ENCODE measurements at places on chromosomes 1 and 21. TPM values are rescaled to one million over a fixed set of nuclear protein-coding genes. Genes with fewer than 3 reads are reported as not detected.

GRCh38 chr1:205091043-205091740 lies 6.9 kb upstream of the TMEM81 start:
- DNase-seq: no peak

GRCh38 chr1:44284184-44284583 lies 70.9 kb downstream of the ERI3 start:
- no peak for DNase-seq

DNA sequence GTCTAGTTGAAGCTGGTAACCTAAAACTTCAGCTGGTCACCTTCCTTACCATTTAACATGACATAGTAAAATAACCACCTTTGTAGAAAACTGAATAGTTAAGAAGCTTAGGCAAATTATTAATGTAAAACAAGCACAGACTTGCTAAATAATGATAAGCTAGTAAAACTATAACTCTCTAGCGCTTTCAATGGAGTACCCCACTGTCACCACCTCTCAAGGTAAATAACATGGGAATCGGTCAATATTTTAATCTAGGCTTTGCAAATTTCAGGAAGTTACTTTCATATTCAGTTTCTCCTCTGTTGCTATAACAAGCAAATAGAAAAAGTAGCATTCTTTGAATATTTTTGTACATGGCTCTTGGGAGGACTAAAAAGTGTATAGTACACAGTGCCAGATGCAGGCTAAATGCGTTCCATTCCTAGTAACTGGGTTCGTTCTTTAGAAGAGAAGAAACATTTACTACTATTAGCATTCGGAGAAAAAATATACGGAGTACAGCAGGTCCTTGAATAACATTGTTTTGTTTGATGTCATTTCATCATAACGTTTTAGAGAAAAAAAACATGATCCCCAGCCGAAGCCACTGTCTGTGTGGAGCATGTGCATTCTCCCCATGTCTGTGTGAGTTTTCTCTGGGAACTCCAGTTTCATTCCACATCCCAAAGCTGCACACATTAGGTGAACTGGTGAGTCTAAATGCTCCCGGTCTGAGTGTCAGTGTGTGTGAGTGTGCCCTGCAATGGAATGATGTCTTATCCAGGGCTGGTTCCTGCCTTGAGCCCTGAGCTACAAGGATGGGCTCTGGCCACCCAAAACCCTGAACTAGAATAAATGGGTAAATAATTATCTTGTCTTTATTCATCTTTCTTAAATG lies 52.5 kb downstream of the EPRS1 start:
- DNase-seq: no peak

- DNase-seq: no peak
Measured at GRCh38 chr21:32887026-32887425, 115.5 kb upstream of the PAXBP1 start.

GRCh38 chr1:116739371-116740012 lies 14.7 kb upstream of the CD2 start:
- DNase-seq: no peak

DNA sequence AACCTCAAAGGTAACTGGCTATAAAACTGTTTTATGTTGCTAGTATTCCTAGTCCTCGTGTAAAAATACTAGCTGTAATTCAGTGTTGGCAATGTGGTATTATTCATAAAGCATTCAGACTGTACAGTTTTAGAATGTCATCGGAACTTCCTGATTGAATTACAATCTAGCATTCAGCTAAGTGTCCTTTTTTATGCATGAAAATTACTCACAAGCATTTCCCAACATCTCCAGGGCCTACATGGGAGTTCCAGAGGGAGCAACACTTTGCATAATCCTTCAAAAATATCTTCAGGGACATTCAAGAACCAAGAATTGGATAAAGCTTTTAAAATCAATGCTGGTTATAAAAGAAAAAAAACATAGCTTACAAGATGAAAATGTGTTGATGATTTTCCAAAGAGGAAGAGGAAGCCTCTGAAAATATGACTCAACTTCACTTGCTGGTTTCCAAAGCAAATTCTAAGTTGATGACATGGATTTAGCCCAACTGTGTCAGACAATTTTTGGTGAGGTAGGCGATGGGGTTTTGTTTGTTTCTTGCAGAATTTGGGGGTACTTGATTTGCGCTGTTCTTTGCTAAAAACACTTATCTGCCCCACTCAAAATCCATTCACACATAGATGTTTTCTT lies 137.8 kb downstream of the SLC44A5 start:
- DNase-seq: no peak

Gene GOLT1A
- polyA plus RNA-seq: 4.7 TPM

- DNase-seq: no peak
Measured at GRCh38 chr1:45089711-45090110, 77.7 kb downstream of the UROD start.

- no peak for DNase-seq
Measured at GRCh38 chr1:93095804-93096585, 16.9 kb downstream of the MTF2 start.

Gene ADORA1
- polyA plus RNA-seq: 6.8 TPM

Gene ALDH9A1
- 127 TPM for polyA plus RNA-seq

DNA sequence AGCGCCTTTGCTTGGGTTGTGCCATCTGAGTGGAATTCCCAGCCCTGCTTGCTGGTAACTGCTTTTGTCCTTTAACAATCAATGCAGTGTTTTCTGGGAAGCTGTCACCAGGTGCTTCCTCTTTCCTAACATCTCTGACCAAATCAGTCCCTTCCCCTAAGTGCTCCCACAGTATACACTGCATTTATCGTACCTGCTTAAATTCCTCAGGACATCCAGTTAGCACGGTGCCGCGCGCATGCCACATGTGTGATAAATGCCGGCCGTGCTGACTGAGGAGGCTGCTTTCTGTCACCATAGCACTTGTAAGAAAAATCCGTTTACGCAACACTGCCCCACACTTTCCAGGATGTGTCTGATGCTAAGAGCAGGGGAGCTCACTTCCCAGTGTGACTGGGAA lies 115.4 kb downstream of the BCAR3 start:
- no peak for DNase-seq

DNA sequence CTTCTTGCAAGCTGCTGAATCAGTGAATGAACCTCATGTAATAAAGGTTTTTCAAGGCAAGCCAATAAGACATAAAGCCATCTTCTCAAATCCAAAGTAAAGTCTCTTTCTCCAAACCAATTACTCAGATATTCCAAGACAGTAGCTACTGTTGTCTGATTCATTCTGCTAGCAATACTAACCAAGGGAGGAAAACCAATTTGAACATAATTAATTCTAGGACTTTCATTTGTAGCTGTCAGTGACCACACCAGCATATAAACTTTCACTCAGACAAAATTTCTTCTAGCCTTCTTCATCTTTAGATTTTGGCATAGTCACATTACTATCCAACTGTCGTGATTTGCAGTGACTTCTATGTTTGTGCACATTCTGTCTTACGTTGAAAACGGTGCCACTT lies 10.5 kb upstream of the INTS3 start:
- DNase-seq: no peak

Gene OR2T11
- polyA plus RNA-seq: not detected

- no peak for DNase-seq
Measured at GRCh38 chr21:14523234-14523633, 22.9 kb downstream of the SAMSN1 start.

- no peak for DNase-seq
Measured at GRCh38 chr1:25090707-25091422, 141.4 kb downstream of the SYF2 start.

Gene KDF1
- 11.1 TPM for polyA plus RNA-seq

DNA sequence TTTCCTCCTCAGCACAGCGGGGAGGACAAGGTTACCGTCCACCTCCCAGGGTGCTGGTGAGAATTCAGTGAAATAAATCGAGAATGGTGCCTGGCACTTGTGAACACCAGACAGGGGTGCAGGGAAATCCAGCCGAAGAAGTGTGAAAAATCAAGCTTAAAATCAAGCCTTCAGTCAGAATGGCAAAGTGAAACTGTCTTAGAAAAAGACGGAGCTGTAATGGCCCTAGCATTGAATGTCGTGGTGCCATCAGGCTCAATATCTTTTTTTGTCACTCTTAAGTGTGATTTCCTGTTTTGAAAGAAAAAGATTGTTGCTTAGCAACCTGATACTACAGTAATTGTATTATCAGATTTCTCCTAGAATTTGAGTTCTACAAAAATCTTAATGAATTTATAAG lies 22.1 kb downstream of the EDARADD start:
- DNase-seq: no peak

DNA sequence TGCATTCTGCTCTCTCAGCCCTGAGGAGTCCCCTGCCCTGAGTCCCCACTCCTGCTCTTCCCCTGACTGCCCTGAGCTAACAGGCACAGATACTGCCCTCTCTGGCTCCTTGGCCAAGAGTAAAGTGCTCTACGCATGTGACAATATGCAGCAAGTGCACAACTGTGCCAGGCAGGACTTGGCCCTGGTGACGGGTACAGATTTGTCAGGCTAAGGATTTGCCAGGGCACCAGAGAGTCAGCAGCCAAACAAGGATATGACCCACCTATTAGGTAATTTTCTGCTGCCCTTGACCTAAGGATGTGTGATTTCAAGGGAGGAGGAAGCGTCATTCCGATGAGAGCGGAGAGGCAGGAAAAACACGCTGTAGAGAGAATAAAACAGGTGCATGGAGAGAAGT lies 339.0 kb downstream of the PTPRU start:
- no peak for DNase-seq

DNA sequence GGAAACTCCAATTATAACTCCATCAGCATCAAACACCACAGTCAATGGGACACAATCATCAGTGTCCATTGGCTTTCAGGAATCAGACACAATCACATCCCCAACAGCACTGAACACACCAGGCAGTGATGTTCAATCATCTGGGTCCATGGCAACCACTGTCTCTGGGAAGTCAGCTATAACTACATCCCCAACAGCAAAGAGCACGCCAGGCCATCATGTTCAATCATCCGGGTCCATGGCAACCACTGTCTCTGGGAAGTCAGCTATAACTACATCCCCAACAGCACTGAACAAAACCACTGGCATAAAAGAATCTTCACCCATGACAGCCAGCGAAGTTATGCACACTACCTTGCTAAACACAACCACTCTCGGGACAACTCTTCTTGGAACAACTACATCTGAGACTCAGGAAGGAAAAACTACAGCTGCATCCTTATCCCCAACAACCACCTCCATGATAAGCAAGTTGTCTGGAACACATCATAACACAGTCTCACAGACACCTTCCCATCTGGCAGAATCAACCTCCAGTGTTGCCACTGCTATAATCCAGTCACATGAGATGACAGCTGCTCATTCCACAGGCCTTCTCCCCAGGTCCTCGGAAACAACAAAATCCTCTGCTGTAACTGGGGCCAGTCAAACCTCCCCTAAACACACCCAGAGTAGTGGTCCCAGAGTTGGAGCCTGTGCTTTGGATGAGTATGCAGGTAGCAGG lies 19.9 kb downstream of the CATSPER4 start:
- DNase-seq: no peak

GRCh38 chr21:44790368-44790767 lies 11.3 kb downstream of the UBE2G2 start:
- DNase-seq: no peak

DNA sequence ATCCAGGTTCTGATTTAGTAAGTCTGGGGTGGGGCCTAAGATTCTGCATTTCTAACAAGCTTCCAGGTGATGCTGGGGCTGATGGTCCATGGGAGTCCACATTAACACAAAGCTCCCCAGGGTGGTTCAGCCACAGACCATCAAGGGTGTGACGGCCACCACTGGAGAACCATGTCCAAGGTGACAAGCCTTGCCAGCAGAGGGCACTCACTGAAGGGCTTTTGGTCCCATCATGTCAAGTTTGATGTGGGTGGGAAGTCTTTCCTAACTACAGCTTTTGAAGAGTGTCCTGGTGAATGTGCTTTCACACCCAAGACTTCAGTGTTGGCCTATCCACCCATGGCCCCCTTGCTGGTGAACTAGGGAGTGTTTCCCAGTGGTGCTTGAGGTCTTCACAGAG lies 67.1 kb downstream of the UBE2T start:
- no peak for DNase-seq

GRCh38 chr1:207798847-207799246 lies 47.0 kb downstream of the CD46 start:
- DNase-seq: no peak

Gene TRIM17
- polyA plus RNA-seq: 7.7 TPM

GRCh38 chr1:33985656-33986055 lies 121.8 kb downstream of the HMGB4 start:
- no peak for DNase-seq

GRCh38 chr1:151668090-151668489 lies 48.5 kb downstream of the CELF3 start:
- DNase-seq: no peak

Gene SPAG17
- 5.9 TPM for polyA plus RNA-seq

- no peak for DNase-seq
Measured at GRCh38 chr21:42852925-42853570, 26.3 kb downstream of the WDR4 start.

Gene KLF17
- polyA plus RNA-seq: not detected

- no peak for DNase-seq
Measured at GRCh38 chr1:17914987-17915386, 159.9 kb downstream of the ACTL8 start.

Gene ZMYM1
- polyA plus RNA-seq: 18.8 TPM

DNA sequence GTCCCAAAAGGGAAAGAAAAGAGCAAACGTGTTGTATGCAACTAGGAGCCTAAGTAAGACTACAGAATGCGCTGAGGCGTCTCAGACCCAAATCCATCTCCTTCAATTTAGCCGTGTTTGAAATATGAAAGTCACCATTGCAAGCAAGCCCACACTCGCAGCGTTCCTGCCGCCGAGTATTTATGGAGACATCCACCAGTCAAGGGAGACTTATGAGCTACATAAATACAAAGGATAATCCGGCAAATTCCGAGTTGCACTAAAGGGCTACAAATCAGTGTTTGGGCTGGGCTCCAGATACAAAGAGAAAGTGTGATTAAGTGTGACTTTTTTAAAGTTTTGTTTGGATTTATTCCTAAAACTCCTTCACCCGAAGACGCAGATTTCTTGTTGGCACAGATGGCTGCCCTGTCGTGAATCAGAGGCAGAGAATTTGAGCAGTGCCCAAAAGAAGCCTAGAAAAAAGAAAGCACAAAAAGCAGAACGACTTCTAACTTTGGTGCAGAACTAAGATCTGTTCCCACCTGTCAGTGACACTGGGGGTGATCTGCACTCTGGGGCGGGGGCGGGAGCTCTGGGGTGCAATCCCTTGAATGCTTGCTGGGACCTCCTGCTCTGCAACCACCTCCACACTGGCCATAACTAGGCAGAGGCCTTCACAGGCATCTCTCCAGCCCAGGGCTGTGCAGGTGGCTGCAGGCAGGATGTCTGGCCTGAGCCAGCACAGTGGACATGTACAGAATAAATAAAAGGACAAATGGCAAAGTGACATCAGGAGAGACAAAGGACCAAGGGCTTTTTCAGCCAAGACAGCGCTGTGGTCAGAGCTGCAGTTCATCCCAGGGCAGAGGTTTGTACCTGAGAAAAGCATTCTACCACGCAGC lies 489.7 kb downstream of the NPHP4 start:
- DNase-seq: no peak

Gene TNFRSF14
- 21.3 TPM for polyA plus RNA-seq

Measured in right renal pelvis (tissue), 4 donors.